K562 (cell line): ENCODE measurements at places on chromosomes 5 and 9.

GRCh38 chr9:126406075-126406667, 79.5 kb downstream of the MVB12B start:
- DNase-seq = no peak

DNA sequence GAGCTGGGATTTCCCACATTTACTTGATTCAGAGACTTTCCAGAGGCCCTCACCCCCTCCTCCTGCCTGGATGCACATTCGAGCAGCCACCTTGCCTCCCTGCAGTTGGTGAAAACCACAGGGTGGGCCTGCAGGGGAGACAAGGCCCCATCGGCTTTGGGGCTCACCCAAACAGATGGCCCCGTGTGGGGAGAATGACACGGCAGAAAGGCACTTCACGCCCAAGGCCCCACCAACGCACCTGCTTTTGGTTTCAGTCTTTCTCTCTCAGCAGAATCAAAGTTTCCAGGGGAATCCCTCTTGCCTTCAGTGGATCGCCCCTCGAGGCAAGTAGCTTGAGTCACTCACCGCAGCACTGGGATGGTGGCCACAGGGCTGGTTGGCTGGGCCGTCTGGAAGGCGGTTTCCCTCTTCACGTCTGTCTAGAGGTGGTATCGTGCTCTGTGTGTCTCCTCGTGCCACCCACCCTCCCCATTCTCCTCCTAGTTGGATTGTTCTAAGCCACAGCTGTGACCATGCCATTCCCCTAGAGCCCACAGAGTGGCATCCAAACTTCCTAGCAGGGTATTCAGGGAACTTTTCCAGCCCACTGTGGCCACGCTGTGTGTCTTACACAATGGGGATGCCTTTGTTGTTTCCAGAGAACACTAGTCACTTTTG, 31.8 kb downstream of the SEC61B start:
- peak; percentile 20 for DNase-seq

DNA sequence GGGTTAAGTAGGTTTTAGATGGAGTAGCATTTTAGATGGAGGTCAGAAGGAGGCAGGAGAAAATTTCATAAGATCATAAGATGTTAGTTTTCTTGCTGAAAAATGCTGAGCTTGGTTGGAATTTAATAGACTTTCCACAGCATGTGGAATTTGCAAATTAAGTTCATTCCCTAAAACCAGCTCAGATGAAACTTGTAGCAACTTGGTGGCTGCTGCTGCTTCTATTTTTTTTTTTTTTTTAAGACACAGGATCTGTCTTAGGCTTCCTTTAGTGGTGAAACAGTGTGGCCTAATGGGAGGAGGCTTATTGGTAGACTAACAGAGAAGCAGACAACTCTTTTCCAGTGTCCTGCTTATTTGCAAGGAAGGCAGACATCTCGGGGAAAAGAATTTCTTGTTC, 154.5 kb downstream of the AOPEP start:
- DNase-seq = no peak

DNA sequence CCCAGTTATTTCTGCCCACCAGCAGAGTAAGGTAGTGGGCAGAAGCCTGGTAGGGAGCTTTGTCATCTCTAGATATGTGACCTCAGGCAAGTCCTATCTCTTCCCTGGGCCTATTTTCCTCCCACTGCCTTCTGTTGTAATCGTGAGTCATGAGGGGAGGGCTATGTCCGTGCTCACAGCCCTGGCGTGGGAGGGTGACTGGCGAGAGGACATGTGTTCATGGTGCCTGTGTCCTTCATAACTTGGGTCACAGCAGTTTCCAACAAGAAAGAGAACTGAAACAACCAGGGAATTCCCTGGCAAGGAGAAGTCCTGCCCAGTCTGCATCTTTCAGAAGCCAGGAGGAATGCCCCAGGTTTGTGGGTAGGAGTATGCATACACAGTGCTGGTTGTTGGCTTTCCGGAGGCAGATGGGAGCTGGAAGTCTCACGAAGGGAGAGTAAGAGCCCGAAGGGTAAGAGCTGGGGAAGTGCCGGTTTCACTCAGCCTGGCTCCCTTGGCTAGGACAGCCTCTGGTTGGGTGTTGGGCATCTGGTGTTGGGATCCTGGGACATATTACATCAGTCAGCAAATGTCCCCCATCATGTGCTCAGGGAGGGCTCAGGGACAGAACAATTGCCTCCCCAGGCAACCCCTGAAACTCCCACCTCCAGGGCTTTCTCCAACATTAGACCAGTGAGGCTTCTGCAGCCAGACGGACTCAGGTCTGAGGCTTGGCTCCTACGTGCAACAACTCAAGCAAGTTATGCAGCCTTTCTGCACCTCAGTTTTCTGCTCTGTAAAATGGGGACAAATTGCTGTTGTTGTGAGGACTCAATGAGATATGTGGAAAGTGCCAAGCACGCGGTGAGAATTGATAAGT, 4.3 kb upstream of the TIFAB start:
- DNase-seq = peak; percentile 80

DNA sequence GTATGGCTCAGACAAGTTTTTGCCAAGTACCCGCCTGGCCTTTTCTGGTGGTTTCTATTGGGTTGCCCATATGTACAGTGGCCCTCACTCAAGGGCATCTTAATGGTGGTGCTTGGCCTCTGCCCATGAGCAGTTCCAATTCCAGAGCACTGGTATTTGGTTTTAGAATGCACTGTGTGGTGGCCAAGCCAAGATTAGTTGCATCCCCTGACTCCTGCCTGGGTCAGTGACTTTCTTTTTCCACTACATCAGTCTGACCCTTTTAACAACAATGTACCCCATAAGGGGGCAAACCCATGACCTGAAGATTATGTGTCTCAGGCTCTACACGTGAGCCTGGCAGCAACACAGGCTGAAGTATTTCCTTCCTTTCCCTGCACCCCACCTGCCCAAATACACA, 34.2 kb downstream of the NPR3 start:
- DNase-seq = no peak

GRCh38 chr5:154318691-154319090, 127.1 kb upstream of the SAP30L start:
- no peak for DNase-seq

GRCh38 chr9:127568971-127569885, 42.8 kb upstream of the STXBP1 start:
- DNase-seq = peak; percentile 99
